ENCODE measurements at places on chromosomes 5 and 9.
A peak's percentile ranks its signal among the peaks of the same experiment; 100 is the strongest.

GRCh38 chr5:95718203-95718602 lies 12.9 kb upstream of the RHOBTB3 start:
- no peak for DNase-seq

- no peak for DNase-seq
These were observed 36.5 kb downstream of the ZCCHC7 start for GRCh38 chr9:37156781-37157356.

DNA sequence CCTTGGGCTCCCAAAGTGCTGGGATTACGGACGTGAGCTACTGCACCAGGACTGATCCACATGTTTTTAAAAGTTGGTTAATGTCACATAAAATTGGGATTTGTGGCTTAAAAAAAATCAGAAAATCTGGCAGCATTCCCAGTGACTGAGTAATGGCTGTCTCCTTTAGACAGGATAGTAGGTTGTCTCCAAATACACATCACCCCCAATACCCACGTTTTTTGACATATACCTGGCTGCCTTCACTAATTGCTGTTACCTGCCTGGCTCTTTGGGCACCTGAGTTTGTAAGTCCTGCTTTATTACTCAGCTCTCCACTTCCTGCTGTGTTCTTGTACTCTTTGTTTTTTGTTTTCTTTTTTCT lies 84.8 kb downstream of the KDM4C start:
- no peak for DNase-seq

DNA sequence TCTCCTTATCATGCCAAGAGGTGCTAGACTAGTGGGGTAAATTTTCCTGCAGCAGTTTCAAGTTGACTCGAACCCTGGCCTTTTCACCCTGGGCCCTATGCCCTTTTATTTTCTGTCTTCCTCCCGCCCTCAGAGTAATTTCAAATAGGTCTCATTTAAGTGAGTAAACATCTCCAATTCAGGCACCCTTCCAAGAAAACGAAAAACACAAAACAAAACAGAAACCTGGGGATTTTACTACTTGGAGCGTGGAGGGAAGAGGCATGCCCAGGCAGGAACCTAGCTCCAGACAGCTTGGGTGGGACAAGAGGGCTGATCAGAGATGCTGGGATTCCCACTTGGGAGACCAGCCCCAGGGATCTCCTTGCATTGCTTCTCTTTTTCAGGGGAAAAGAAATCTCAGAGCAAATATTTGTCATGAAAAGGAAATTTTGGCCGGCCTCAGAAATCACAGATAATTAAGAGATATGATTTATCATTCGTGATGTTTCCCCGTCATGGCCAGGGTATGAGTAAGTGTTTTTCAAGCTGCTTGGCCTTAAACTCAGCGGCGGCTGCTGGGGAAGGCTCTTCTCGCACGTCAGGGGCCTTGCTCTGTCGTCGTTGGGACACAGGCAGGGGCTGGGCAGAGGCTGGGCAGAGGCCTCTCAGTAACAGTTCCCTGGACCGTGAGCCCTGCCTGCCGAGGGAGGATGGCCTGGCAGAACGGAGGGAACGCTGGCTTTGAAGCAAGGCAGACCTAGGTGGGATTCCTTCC lies 248.6 kb upstream of the KLF4 start:
- DNase-seq, result no peak

GRCh38 chr5:136249678-136250266 lies 56.8 kb upstream of the SMIM32 start:
- peak; percentile 15 for DNase-seq

DNA sequence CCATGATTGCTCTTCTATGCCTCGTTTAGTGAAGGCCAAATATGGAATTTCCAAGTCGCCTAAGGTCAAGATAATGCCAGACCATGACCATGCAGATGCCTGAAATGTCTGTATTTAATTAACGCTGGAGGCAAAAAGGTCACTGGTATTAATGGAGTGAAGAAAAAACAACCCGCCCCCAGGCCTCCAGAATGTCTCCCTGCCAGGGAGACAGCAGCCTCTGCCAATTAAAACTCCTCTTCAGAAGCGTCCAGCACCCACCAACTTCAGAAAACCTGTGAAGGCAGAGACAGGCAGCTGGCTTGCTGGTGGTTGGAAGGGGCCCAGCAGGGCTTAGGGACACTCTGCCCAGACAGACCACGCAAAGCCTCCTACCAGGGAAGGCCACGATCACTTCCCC lies 94.4 kb downstream of the VAV2 start:
- no peak for DNase-seq

- DNase-seq, result no peak
These were observed 10.8 kb upstream of the ZFR start for GRCh38 chr5:32455311-32455710.

DNA sequence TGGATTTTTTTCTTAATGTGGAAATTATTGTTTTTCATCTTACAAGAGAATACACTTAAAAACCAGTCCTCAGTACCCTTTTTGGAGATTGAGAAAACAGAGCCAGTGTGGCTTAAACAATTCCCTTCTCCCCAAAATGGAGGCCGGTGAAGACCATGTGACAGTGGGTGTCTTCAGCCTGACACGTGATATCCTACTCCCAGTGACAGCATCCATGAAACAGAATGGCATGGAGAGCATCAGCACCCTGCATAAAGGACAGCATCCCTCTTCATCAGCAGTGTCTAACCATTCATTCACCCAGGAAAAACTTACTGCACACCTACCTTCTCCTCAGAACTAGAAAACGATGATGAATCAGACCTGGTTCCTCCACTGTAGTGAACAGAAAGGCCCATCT lies 103.4 kb upstream of the RAI14 start:
- DNase-seq, result no peak

DNA sequence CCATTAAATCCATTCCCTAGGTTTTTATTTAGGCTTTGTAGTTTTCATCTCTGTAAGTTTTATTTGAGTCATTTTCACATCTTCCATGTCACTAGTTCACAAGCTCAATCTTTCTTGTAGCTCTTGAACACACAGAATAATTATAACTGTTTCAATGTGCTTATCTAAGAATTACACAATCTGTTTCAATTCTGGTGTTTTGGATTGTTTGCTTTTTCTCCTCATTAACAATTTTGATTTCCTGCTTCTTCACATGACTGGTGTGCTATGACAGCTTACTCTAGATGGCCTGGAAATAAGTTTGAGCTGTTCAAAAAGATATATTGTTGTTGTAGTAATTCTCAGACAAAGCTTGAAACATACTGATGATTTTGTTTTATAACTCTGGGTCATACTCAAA lies 1974.1 kb upstream of the NUDT12 start:
- DNase-seq, result no peak

GRCh38 chr5:115766608-115767007 lies 49.9 kb downstream of the CDO1 start:
- no peak for DNase-seq

DNA sequence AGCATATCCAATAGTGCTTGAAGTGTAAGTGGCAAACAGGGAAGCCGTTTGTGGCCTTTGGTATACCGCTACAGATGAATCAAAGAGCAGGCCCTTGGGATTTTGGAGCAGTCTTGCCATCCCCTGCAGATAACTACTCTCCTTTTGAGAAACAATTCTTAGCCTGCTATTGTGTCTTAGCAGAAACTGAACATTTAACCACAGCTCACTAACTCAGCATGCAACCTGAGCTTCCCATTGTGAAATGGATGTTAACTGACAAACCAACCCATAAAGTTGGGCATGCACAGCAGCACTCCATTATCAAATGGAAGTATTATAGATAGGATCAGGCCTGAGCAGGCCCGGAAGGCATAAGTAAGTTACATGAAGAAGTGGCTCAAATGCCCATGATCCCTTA lies 315.3 kb upstream of the PTGER4 start:
- no peak for DNase-seq

DNA sequence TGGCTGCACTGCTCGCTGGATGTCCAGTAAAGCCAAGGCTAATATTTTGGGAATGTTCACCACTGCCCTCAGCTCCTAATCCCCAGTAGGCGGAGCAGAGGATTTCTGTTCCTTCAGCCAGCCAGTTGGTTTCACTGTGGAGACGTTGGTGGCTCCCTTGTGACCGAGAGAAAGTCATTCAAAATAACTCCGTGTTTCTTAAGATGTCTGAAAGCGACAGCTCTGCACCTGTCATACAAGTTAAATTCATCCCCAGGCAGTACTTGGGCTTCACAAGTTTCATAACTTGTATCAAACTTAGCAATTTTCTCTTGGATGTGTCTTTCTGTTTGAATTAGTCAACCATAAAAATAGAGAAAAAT lies 382 bp upstream of the CDKN2B start:
- no peak for DNase-seq

DNA sequence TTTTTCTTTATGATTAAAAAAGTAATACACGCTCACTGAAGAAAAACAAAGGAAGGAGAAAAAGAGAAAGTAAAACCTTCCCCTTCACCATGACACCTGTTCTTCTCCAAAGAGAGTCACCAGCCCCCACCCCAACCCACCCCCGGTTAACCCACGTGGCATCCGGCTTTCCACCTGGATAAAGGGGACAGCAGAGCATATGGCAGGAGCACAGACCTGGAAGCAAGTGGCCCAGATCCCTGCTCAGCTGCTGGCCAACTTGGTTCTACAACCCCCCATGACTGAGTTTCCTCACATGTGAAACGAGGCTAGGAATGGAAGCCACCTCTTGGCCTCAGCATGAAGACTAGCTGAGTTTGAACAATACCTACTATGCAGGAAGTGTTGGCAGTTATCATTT lies 5.1 kb downstream of the CCDC180 start:
- no peak for DNase-seq

GRCh38 chr5:142736247-142736632 lies 33.9 kb upstream of the ARHGAP26 start:
- DNase-seq, result no peak

GRCh38 chr5:37806476-37806875 lies 33.4 kb downstream of the GDNF start:
- no peak for DNase-seq

GRCh38 chr9:93071464-93071863 lies 13.0 kb downstream of the SUSD3 start:
- DNase-seq, result no peak

GRCh38 chr9:19155106-19155935 lies 28.0 kb upstream of the PLIN2 start:
- DNase-seq, result no peak

DNA sequence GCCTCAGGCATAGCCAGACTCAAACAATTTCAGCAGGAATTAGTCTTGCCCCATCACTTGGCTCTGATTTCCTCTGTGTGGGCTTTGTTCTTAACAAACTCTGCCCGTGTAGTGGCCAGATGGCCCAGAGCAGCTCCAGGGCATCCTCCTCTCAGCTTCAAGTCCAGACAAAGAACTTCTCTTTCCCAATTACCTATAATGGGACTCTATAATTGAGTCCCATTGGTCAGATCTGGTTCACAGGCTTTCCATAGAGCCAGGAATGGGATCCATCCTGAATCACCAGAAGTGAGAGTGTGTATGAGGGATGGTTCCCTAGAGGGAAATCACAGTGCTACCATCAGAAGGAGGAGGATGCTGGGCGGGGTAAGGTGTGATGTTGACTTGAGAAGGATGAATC lies 515.8 kb downstream of the KIF4B start:
- DNase-seq, result no peak

GRCh38 chr9:111222757-111223156 lies 107.3 kb downstream of the OR2K2 start:
- no peak for DNase-seq

DNA sequence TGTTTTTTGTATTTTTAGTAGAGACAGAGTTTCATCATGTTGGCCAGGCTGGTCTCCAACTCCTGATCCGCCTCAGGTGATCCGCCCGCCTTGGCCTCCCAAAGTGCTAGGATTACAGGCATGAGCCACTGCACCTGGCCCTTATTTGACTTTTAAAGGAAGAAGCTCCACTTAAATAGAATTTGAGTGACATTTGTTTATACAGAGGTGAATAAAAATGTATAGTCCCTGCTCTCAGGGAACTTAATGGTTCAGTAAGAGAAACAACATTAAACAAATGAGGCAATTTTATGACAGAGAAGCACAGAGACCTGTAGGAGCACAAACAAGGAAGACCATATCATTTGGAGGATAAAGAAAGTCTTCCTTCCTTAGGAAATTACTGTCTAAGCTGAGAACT lies 65.7 kb downstream of the C9orf152 start:
- DNase-seq, result no peak

DNA sequence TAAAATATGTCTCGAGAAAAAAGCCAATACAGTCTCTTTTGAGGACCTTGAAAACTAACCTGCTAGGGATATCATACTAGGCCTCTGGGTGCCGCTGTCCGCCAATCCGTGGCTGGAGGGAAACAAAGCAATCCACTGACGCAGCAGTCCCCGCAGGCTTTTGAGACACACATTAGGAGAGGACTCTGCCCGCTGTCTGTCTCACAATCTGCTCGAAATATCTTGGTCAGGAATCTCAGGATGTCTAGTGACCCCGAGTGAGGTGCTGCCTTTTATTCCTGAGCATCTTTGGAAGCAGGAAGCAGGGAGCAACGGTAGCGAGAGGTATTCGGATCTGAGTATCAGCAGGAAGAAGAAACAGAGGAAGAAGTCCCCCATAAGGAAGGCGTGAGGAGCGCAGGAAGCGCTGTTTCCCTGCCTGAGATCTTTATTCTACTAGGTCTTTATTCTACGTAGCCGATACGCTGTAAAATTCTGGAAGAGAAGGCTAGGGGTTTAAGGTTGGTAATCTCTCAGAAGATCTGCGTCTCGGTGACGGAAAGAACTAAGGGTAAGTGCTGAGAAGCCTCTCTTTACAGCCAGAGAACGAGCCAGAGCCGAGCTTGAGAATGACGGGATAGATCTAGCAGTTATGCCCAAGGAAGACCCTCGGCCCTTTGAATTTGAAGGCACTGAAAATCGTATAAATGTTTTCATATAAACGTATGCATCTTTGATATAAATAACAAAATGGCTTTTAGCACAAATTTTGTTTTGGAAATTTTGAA lies 4.0 kb upstream of the PCDHGA1 start:
- peak; percentile 61 for DNase-seq

- no peak for DNase-seq
These were observed 35.4 kb upstream of the MSH3 start for GRCh38 chr5:80619086-80619485.

- no peak for DNase-seq
These were observed 1826.2 kb upstream of the CDH6 start for GRCh38 chr5:29367176-29367833.

- no peak for DNase-seq
These were observed 51.6 kb downstream of the SLC1A1 start for GRCh38 chr9:4541856-4542255.

GRCh38 chr9:120741191-120741590 lies 26.9 kb upstream of the MEGF9 start:
- no peak for DNase-seq

- DNase-seq, result no peak
These were observed 76.6 kb downstream of the PSD2 start for GRCh38 chr5:139872052-139872766.

GRCh38 chr5:145062280-145063062 lies 772.7 kb downstream of the PRELID2 start:
- no peak for DNase-seq

- no peak for DNase-seq
These were observed 19.8 kb upstream of the TXNDC8 start for GRCh38 chr9:110357505-110357904.

GRCh38 chr9:96720435-96720834 lies 57.5 kb downstream of the ZNF510 start:
- no peak for DNase-seq

GRCh38 chr5:82295144-82295543 lies 17.0 kb upstream of the RPS23 start:
- no peak for DNase-seq

GRCh38 chr9:78786794-78787193 lies 489.9 kb downstream of the PSAT1 start:
- DNase-seq, result no peak

GRCh38 chr9:109086221-109086620 lies 33.5 kb downstream of the TMEM245 start:
- DNase-seq, result no peak

- no peak for DNase-seq
These were observed 124.3 kb downstream of the UGCG start for GRCh38 chr9:112020680-112021596.
